ENCODE measurements at places on chromosomes 3 and 15.

GRCh38 chr3:13484851-13485590 is 4.9 kb downstream of the HDAC11 start:
- no peak for DNase-seq

- DNase-seq, result no peak
Measured at GRCh38 chr3:143472731-143473523, 353.4 kb downstream of the CHST2 start.

GRCh38 chr15:73897441-73898261 is 24.3 kb downstream of the TBC1D21 start:
- DNase-seq, result peak; percentile 7

DNA sequence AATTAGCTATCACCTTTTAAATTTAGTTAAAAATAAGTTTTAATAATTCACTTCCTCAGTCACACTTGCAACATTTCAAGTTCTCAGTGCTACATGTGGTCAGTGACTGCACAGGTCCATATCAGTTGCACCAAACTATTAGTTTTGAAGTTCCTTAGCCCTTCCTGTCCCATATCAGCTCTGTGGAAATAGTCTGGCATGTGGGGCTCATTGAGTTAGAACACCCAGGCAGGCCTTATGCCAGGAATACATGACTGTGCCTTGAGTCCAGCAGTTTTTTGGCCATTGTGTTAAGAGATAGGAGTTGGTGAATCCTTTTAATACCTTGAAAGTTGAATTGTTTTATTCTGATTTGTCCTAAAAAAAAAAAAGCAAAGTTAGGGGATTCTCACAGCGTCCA is 153.7 kb upstream of the BFSP2 start:
- DNase-seq, result no peak

- DNase-seq, result no peak
Measured at GRCh38 chr3:46987319-46987742, 7.9 kb downstream of the NBEAL2 start.

- DNase-seq, result no peak
Measured at GRCh38 chr3:111852540-111852939, 6.5 kb upstream of the PHLDB2 start.

DNA sequence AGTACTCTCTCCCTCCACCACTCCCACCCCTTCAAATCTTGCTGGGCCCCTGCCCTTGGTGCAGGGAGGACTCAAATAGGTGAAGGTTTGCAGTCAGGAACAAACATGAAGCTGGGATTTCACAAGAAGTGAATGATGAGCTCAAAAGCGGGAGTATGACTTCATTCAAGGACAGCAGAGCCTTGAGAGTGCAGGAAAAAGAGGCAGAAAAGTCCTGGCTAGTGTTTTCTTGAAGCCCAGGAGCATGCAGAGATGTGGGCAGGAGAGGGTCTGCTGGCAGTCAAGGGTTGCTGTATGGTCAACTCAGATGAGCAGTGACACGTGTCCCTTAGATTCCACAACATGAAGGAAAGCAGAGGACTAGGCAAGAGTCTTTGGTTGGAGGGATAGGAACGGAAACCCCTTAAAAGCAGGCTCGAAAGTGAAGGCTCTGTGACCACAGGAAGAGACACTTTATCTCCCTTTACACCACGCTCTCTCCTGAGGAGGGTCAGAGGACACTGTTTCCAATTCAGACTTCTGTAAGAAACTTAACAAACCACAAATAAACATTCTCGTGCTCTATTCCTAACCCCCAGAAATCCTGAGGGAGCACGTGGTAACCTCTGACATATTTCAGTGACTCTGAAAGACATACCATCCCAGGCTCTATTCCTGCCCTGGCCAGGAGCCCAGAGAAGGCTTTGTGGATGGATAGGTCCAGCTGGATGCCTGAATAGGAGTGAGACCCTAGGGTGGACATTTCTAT is 168.0 kb upstream of the NDN start:
- no peak for DNase-seq

GRCh38 chr3:13788522-13789424 is 91.1 kb downstream of the WNT7A start:
- DNase-seq, result no peak

GRCh38 chr3:134887536-134887935 is 92.5 kb downstream of the EPHB1 start:
- no peak for DNase-seq

GRCh38 chr15:36826948-36827347 is 247.5 kb downstream of the CDIN1 start:
- DNase-seq, result no peak

DNA sequence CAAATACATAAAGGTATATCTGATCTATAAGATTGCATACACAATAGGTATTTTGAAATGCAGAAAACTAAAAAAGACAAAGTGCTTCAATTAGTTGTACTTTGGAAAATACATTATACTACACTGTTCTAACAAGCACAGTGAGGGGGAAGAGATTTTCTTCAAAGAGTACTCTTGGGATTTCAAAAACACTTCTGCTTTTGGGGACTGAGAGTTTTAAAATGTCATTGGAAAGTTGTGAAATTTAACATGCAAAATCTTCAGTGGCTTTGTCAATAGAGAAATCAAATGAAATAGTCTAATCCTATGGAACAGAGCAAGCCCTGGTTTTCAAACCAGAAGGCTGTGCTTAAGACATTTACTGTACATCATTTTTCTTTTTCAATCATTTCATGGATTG is 322.2 kb upstream of the SEMA6D start:
- no peak for DNase-seq

GRCh38 chr15:85404918-85405866 is 24.8 kb downstream of the AKAP13 start:
- no peak for DNase-seq

- no peak for DNase-seq
Measured at GRCh38 chr3:60144071-60144470, 1094.2 kb upstream of the CFAP20DC start.

DNA sequence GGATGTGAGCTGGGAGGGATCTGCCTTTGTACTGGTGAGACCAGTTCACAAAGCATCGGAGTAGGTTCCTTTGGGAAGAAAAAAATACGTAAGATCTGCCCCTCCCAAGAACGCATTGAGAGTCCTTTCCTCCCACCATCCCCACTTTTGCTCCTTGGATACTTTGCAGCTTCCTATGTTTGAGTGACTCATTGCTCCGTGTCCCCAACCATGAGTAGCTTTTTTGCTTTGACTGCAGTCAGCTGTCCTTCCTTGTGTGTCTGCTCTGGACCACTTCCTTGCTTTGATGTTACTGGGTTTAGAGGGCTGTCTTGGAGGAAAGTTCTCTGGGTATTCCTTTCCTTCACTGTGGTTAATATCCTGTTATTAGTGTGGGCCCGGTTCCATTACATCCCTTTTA is 43.2 kb upstream of the PTPN23 start:
- no peak for DNase-seq
